ENCODE measurements at places on chromosomes 13 and 19.

DNA sequence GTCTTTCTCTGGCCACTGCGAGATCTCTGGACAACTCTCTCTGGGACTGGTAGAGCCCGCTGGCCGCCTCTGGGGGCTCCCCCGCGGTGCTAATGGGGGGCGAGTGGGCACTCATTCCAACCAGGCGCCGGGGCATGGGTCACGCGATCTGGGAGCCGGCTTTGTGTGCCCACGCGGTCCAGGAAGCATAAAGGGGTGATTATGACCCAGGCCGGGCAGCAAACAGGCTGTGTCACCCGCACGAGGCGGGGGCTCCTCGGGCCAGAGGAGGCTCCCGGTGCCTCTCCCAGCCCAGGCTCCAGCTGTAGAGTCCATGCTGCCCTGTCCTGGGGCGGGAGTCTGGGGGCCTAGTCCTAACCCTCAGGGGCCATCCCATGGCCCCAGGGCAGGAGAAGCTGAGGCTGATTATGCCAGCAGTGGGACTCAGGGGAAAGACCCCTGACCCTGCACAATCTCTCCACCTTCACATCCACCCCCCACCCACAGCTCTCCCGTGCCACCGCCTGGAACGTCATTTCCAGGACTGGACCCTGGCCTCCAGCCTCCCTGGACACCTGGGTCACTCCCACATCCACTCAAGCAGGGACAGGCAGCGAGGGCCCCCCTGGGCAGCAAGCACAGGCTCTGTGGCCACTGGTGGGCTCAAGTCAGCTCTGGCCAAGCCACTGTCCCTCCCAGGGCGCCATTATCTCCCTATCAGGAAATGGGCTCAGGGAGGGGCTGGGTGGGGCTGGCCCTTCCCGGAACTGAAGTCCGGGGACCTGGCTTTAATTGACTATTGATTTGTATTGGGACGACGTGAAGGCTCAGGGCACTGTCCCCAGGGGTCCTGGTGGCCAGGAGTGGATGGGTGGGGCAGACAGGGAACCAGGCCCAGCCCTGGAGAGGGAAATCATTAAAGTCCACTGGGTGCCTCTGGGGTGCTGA, 50.0 kb downstream of the PTPRS start:
- DNase-seq, result no peak

GRCh38 chr19:49390929-49391359, 2.9 kb downstream of the KASH5 start:
- DNase-seq, result no peak

DNA sequence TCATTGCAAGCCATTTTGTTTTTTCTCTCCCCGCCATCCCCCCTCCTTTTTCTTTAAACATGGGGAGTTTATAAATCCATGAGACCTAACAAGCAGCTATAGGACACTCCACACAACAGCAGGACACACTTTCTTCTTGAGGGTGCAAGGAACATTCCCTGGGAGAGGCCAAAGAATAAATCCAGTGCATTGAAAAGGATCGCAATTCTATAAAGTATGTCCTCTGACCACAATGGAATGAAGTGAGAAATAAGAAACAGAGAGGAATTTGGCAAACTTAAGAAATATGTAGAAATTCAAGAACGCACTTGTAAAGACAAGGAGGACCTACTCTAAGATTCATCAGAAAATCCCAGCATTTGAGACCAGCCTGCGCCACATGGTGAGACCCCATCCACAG, 11.9 kb downstream of the KLF2 start:
- no peak for DNase-seq

- no peak for DNase-seq
These were observed 704 bp downstream of the CHST8 start for GRCh38 chr19:33622505-33622808.

DNA sequence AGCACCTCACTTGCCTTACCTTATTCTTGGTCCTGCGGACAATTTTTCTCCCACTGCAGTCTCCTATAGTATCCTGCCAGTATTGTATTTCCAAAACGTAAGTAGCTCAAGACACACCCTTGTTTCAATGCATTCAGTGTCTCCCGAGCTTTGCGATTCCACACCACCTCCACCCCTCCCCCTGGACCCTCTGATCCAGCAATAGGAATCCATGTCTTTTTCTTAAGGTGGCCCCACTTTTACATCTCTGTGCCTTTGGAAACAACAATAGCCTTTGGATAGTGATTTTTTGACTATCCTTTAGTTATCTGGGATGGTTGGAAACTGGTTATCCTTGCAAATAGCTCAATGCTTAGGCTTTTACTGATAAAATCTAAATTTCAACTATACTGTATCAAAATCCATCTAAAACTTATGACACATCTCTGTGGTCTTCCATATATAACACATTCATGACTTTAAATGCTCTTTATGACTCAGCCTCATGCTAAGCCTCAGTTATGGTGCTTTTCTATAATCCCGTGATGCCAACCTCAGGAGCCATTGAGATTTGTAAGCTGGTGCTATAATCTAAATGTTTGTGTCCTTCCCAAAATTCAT, 27.1 kb downstream of the FAM216B start:
- DNase-seq, result no peak

All from NCI-H1105 (cell line).